MCF 10A (cell line): ENCODE measurements at places on chromosomes 6 and 20.

DNA sequence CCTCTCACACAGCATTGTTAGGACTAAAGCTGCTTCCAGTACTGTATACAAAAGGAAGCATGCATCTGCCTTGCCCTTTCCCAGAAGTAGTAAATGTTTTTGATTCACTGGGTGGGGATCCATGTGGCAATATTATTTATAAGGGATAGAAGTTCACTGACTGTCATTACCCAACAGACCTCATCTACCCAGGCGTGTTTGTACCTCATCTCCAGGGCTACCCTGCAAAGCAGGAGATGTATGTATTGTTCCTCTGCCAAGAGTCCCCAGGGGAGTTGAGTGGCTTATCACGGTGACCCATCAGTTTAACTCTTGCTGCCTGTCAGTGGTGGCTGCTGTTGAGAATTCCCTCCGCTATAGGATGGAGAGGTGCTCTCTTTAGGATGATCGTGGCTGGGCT lies 42.5 kb downstream of the SLC24A3 start:
- DNase-seq: peak; percentile 38

DNA sequence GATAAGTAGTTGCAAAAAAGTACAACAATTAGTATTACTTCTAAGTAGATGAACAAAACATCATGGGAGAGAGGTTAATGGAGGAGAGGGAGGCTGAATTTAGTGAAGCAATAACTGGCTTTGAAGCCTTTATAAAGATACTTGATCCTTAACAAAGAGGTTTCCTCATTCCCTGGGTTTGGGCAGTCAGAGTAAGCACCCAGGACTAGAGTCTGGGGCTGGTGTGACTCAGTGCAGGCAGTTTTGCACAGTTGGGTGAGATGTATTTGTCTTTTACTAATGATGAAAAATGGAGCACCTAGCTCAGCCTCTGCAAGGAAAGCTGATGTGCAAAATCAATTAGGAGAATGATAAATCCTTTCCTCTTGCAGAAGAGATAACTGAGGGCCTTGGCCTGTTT lies 11.8 kb upstream of the OPN5 start:
- no peak for DNase-seq

DNA sequence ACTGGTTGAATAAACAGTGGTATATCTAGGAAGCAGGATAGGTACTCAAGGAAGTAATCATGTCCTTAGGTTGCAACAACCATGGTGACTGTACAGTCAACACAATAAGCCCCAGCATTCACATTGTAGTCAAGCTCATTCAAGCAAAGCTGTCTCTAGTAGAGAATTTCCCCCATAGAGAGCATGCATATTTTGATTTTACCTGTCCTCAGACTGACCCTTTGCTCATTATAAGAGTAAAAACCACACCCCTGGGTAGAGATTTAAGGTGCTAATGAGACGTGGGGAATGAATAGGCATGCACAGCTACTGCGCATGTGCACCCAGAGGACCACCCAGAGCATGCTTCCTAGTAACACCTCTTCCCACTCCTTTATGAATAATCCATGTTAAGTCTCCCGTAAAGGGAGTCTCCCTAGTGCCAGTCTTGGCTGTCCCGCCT lies 6.1 kb upstream of the RNF8 start:
- no peak for DNase-seq

GRCh38 chr6:169172456-169172855 lies 81.2 kb downstream of the THBS2 start:
- peak; percentile 82 for DNase-seq

DNA sequence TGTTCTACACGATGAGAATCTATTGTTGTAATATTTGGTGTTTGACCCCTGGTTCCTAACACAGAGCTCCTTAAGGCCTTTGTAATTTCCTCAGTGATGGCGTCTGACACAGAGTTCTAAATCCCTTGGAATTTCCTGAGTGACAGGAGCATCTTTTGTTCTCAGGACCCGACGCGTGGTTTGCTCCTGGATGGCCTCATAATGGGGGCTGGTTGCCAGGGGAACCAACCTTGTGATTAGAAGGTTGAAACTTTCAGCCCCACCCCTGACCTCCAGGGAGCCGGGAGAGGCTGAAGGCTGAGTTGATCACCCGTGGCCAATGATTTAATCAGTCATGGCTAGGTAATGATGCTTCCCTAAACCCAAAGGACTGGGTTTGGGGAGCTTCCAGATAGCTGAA lies 20.5 kb upstream of the ZNF133 start:
- DNase-seq: no peak

- DNase-seq: no peak
Measured at GRCh38 chr6:620950-621349, 36.0 kb downstream of the HUS1B start.

- DNase-seq: peak; percentile 28
Measured at GRCh38 chr20:33685328-33686099, 671 bp downstream of the E2F1 start.

- peak; percentile 77 for DNase-seq
Measured at GRCh38 chr6:112337209-112337638, 9.9 kb upstream of the RFPL4B start.

GRCh38 chr20:53898556-53898931 lies 171.8 kb downstream of the BCAS1 start:
- DNase-seq: no peak

DNA sequence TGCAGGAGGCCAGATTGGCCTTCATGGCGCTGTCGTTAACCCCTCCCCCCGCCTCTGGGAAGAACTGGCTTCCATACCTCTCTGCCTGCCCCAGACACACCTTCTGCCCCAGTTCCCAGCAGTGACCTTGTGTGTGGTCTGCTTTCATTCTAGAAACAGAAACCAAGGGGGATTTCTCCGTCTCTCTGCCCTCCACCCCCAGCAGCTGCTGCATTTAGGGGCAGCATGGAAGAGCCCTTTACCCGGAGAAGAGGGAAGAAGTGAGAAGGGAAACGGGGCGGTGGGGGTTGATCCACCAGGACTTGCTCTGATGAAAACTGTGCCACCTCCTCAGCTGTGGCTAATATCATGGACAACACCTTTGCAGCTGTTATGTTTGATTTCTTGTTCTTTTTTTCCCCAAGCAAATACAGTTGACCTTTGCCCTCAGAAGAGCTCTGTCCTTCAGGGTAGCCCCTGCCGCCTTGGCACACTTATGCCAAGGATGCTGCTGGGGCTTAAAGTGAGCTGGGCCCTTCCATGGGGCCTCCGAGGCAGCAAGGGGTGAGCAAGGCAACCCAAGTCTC lies 6.1 kb downstream of the GLP1R start:
- DNase-seq: no peak

GRCh38 chr20:25991051-25991755 lies 294.6 kb upstream of the ZNF337 start:
- no peak for DNase-seq

DNA sequence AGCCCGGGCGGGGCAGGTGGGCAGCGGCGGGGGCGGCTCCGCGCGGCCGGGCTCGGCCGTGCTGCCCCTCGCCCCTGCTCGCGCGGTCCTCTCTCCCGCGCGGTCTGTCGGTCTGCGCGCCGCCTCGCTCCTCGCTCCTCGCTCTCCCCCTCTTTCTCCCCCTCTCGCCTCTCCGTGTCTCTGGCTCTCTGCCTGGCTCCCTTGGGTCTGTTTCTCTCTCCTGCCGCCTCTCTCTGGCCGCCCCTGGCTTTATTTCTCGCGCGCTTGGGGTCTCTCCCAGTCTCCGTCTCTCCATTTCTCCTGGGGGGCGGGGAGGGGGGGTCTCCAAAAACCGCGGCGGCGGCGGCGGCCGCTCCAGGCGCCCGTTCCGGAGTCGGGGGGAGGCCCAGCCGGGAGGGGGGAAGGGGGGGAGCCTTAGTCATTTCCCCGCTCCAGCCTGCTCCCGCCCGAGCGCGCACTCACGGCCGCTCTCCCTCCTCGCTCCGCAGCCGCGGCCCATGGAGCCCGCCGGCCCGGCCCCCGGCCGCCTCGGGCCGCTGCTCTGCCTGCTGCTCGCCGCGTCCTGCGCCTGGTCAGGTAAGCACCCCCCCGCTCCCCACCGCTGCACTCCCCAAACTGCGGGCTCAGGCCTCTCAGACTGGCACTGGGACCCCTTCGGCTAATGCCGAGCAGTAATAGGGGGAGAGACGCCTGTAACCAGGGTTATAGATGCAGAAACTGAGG lies at the start of gene SIRPA:
Gene SIRPA, plus strand, starts transcription at position 457 of the 723 bp plus-strand sequence. Its CDS starts 41 bp downstream, at position 498.
- DNase-seq: peak; percentile 64

- no peak for DNase-seq
Measured at GRCh38 chr6:40708049-40708448, 120.9 kb upstream of the LRFN2 start.

- peak; percentile 90 for DNase-seq
Measured at GRCh38 chr6:27251606-27252251, 4.2 kb downstream of the PRSS16 start.

GRCh38 chr20:44324343-44324742 lies 12.5 kb upstream of the R3HDML start:
- DNase-seq: peak; percentile 23

- peak; percentile 68 for DNase-seq
Measured at GRCh38 chr20:50913690-50914375, 17.4 kb downstream of the ADNP start.

- DNase-seq: peak; percentile 64
Measured at GRCh38 chr6:116087437-116088027, 13.1 kb upstream of the NT5DC1 start.
